ENCODE measurements at places on chromosomes 1 and 21.

- peak; percentile 56 for DNase-seq
Measured at GRCh38 chr1:182634306-182635072, 30.3 kb upstream of the RGS16 start.

GRCh38 chr1:22547818-22548462, 15.3 kb upstream of the EPHA8 start:
- no peak for DNase-seq

GRCh38 chr1:245260110-245260882, 105.5 kb downstream of the KIF26B start:
- DNase-seq = no peak

DNA sequence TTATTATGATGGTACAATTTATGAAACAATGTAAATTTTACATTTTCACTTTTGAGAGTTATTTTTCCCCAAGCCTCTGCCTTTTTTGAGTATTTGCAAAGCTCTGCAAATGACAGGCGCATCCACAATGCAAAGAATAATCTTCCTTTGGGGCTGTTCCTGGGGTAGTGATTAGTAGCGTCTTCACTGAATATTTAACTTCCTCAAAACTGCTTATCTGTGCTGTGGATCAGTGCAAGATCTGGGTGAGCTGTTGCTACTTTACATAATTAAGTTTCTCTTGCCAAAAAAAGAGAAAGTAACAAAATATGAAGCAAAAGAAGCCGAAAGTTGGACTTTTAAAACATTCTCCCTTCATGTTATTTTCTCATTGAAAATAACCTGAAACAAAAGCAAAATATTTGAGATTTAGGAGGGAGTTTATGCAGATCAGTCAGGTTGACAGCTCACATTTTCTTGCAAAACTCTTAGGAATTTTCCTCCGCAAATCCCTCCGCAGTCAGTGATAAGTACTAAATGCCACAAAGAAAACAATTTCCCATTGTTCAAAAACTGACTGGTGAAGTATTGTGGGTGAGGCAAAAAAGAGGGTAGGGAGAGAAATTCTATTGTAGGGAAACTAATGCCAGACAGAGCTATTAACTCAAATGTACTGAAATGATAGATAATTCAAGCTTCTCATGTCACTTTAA, 276.4 kb upstream of the B3GALT2 start:
- DNase-seq = no peak

DNA sequence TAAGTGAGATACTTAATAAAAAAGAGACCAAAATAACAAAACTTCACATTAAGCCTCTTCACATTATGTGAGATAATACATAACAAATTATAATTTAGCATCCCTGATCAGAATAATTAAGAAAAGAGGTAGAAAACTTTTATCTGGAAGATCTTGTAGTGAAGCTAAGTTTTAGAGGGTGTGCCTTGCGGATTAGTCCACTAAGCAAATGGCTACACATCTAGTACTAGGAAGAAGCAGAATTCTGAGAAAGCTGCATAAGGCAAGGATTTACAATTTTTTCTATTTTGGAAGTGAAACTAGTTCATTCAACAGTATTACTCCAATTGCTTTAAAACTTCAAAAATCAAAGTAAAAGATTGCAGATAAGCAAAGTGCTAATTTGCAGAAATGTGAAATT, 3.5 kb downstream of the YOD1 start:
- DNase-seq = no peak

Measured in NCI-H510A (cell line).